Activated naive CD8-positive, alpha-beta T cell treated with anti-CD3 and anti-CD28 coated beads, Interleukin-2, amount 10 ng/mL, durations not matched to agents 7 days and 5 days (primary cell): ENCODE measurements at places on chromosomes 2 and 18. TPM values are rescaled to one million over a fixed set of nuclear protein-coding genes. Genes with fewer than 3 reads are reported as not detected.
A peak's percentile ranks its signal among the peaks of the same experiment; 100 is the strongest.

- DNase-seq, result no peak
These were observed 3.6 kb upstream of the PROM2 start for GRCh38 chr2:95270541-95271081.

GRCh38 chr2:165009466-165009865 lies 54.1 kb upstream of the SLC38A11 start:
- no peak for DNase-seq

GRCh38 chr2:232073699-232074098 lies 112.2 kb downstream of the DIS3L2 start:
- DNase-seq, result no peak

- no peak for DNase-seq
These were observed 46.7 kb upstream of the CDKL4 start for GRCh38 chr2:39290433-39290832.

DNA sequence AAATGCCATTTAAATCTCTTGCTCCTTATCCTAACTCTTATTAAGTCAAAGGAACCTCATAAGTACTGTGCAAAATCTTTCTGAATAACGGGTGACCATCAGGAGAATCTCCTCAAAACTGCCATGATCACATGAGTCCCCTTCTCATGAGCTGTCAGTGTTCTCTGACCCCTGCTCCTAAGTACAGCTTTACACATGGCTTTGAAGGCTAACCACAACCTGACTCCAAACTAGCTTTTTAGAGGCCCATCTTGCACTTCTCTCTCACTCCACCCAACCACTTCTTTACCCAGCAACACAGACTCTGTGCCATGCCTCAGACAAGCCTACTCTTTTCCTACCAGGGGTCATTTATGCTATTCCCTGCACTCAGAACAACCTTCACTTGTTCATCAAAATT lies 253.8 kb downstream of the GPD2 start:
- DNase-seq, result no peak

- DNase-seq, result no peak
These were observed 36.2 kb downstream of the ADNP2 start for GRCh38 chr18:80145196-80145804.

DNA sequence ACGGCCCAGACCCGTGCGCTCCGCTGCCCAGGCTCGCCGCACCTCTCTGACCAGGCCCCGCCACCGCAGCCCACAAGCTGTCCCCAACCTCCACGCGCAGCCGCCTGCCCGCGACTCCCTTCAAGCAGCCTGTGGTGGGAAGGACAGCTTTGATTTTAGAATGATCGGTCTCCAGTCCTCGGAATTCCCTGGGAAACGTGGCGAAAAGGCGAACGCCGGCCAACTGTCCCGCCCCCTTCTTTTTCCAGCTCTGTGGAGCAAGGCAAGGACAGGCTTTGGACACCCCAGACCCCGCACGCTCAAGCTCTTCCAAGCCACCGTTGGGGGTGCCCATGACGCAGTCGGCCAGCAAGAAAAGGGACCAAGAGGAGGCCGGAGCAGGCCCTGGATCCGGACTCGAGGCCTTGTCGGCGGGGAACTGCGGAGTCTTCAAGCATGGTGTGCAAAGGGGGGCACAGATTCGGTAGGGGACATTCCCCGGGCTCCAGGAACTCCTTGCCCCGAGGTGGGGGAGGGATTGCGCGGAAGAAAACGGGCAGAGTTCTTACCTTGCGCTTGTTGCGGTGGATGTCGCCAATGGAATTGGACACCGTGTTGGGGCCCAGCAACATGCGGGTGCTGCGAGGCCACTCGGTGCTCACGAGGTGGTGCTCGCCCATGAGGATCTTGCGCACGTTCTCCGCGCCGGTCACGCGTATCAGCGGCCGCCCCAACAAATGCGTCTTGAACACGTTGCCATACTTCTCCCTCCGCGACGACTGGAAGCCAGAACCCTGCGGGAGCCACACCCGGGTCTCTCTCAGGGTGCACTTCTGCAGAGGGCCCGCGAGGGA lies 4.0 kb downstream of the CYP26B1 start:
- DNase-seq, result peak; percentile 34

- DNase-seq, result no peak
These were observed 16.4 kb downstream of the TNS1 start for GRCh38 chr2:217986256-217986961.

GRCh38 chr2:238090887-238091286 lies 9.3 kb upstream of the ESPNL start:
- peak; percentile 8 for DNase-seq

DNA sequence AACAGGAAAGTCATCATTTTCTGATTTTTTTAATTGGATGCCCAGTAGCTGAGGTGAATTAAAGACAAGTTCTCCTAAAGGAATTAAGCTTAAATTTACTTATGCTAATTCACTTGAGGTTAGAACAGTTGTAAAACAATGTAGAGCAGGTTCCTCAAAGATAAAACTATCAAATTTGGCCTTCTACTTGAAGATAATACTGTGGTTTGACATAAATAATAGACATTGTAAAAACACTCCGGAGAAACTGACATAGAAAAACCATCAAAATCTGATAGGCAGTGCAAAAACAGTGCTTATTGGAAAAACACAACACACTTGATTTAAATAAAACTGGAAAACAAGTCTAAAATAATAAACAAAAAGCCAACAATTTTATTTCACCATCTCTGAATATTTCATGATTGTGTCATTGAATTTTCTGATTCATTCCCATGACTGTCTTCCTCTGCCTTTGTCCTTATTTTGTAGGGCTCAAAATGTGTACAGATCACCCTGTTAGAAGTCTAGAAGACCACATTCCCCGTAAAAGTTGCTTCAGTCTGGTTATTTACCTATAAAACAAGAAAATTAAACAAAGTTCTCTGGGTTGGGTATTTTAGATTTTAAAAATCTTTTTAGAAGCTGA lies 28.3 kb upstream of the SLC40A1 start:
- no peak for DNase-seq

DNA sequence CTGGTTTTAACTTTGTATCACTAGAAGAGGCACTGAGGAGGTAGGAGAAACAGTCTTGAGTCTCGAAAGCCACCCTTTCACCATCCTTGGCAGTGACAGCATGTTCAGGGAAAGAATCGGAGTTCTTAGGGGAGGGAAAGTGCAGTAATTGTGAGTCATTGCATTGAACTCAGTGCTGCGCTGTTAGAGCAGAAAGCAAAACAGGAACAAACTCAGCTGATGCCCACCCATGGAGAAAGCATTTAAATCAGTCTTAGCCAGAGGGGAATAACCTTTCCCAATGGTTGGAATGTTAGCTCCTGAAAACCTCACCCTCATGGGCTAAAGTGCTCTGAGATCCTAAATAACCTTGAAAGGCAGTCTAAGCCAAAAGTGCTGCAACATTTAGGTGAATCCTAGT lies 845.6 kb upstream of the CNTNAP5 start:
- DNase-seq, result no peak

DNA sequence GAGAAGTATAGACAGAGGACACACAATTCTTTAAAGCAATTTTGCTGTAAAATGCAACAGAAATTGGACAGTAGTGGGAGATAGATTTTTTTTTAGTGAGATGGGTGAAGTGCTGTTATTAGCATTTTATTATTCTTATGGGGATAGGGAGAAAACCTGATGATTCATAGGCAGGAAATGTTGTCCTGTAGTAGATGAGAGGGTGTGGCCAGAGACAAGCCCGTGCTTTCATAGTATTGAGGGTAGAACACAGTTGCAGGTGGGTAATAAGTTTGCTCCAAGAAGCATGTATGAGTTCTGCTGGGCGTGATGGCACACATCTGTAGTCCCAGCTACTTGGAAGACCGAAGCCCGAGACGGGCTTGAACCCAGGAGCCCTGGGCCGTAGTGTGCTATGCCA lies 128.3 kb upstream of the ARHGAP28 start:
- DNase-seq, result no peak

DNA sequence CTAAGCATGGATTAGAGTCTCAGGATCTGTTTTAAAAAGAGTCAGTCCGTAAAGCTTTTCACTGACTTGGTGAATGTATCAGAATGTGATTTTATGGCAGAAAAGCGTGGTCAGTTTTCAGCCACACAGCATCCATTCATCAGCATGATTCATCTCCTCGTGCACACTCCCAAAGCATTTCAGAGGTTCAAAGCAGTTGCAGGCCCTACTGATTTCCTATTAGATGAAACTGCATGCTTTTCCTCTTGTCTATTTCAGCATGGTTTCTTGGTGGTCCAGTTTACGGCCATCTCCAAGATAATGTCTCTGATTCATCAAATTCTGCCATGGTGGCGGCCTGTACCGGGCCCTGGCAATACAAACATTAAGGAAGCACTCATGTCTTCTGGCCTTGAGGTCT lies 4.8 kb upstream of the PARD6G start:
- DNase-seq, result no peak

Gene TCF23
- total RNA-seq, result not detected

Gene AKAIN1
- not detected for total RNA-seq

Gene UGT1A9
- total RNA-seq, result not detected

Gene ATIC
- total RNA-seq, result 120 TPM

Gene AOX1
- total RNA-seq, result not detected

Gene LRATD1
- not detected for total RNA-seq
